ENCODE measurements at places on chromosomes 1 and 21.

- DNase-seq, result no peak
Measured at GRCh38 chr1:59007429-59007819, 223.6 kb upstream of the JUN start.

DNA sequence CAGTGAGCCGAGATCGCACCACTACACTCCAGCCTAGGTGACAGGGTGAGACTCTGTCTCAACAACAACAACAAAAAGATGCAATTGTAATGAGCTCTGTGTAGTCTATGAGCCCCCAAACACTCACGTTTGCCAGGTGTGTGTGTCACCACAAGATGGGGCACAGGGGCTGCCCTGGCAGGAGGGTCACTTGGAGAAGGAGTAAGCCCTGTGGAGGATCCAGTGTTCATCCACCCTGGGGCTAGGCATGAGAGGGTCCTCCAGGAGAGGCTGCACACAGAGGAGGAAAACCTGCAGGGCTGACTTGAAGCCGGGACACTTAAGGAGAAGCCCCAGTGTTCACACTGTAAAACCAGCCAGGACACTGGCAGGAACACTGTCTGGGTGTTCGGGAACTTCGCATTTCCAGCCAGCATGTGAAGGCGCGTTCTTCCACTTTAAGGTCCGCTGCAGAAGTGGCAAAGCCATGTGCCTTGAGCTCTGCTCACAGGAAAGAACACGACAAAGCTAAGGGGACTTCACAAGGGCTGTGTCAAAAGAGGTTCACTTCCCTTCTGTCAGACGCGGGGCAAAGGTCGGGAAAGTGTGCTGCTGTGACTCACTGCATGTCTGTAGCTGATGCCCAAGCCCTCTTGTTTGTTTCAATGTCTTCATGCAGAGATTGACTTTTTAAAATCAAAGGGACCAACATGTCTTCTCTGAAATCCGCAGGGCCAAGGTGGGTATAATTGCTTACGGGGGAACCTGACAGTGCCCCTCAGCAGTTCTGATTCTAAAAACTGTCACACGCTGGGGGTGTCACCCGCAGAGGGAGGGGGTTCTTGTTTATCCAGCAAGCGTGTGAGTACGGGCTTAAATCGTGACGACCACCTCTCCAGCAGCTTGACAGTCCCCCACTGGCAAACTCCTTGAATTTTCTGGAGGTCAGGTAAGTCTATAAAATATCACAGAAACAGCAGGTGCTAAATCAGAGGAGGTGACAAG is 102.8 kb downstream of the RIPK4 start:
- no peak for DNase-seq

GRCh38 chr1:229064320-229065168 is 206.4 kb upstream of the RAB4A start:
- DNase-seq, result peak; percentile 17

- no peak for DNase-seq
Measured at GRCh38 chr1:11559591-11559970, 80.6 kb downstream of the DISP3 start.

GRCh38 chr1:164858096-164858632 is 299.2 kb downstream of the PBX1 start:
- peak; percentile 13 for DNase-seq

- no peak for DNase-seq
Measured at GRCh38 chr1:203380420-203381150, 29.7 kb upstream of the FMOD start.

DNA sequence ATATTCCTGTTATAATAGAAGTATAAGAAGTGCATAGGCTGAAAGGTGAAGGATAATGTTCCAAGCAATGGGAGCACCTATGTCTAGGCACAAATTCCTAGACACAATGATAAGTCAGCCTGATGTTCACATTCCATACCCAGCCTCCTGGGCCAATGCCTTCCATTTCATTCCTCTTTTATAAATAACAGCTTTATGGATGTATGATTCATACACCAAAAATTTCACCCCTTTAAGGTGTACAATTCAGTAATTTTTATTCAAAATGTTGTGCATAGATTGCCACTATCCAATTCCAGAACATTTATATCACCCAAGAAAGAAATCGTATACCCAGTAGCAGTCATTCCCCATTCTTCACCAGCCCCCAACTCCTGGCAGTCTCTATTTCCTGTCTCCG is 118.8 kb downstream of the BRINP2 start:
- DNase-seq, result no peak

- DNase-seq, result no peak
Measured at GRCh38 chr1:238119060-238119459, 228.3 kb upstream of the ZP4 start.

DNA sequence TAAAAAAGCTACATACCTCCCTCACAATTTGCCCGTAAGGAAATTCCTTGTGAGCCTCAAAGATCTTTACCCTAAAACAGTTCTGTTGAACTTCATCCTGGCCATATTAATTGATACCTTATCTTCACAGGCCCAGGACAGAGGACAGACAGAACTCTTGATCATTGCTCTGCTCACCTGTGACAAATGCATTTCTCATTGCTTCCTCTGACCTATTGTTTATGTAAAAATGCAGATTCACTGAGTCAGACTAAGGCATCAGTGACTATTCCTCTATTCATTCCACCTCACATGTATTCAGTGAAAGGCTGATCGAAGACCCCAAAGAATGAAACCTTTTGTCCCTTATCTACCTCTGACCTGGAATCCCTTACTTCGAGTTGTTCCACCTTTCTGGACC is 61.0 kb downstream of the BACH1 start:
- no peak for DNase-seq

DNA sequence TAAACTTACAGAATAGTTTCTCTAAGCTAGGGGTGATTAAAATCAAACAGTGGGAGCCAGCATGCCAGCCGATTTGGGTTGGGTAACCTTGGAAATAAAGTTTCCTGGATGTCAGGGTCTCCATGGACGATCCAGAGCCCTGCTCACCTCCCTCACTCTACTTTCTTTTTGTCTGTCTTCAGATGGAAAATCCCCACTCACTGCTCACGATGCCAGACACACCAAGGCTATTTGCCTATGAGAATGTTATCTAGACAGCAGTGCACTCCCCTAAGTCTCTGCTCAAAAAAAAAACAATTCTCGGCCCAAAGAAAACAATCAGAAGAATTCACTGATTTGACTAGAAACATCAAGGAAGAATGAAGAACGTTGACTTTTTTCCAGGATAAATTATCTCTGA is 13.9 kb downstream of the SLAMF7 start:
- no peak for DNase-seq

- DNase-seq, result no peak
Measured at GRCh38 chr21:34223376-34223775, 140.4 kb upstream of the KCNE2 start.

DNA sequence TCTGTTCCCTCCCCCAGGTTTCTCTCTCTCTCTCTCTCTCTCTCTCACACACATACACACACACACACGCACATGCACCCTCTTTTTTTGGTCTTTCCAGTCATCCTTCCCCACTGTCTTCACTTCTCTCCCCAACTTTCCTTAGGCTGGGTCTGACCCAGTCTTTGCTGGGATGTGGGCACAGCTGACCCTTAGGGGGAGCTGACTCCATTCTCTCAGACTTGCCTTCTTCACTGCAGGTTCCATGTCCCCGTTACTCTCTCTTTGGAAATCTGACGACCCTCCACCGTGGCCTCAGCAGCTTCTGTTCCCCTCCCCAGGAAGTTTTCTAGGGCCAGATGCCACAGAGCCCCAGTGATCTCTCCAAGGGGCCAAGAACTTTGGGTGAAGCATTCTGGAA is 2.1 kb downstream of the DISP3 start:
- no peak for DNase-seq

- peak; percentile 99 for DNase-seq
Measured at GRCh38 chr1:150561254-150561973, 12.2 kb downstream of the ADAMTSL4 start.

DNA sequence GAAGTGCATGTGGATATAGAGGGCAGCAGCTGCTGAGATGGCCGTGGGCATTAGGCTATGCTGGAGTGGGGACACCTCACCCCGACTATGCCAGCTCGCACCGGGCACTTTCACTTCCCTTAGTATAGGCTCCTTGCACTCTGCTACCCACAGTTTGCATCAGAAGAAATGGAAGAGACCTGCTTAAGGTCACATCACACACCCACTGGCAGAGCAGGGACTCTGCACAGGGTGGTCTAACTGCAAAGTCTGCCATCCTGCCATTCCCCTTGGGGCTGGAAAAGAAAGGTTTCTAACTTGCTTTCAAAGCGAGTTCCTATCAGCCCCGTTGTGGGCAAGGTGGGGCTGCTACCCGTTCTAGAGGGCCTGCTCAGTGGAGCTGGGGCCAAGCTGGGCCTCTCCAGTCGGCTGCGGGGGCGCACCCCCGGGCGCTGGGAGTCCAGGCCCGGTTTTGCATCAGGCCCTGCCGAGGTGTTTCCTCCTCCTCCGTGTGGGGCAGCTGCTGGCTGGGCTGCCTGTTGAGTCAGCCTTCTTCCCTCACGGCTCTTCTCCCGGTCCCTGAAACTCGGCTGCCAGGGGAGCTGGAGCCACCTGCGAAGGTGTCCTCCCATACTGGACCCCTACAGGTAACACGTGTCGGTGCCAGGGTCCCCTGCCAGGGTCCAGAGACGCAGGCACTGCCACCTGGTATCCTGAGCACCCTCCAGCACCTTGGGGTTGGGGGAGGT is at the start of gene SYTL1:
Gene SYTL1 (plus strand): TSS at position 498 of the 728 bp plus-strand sequence. CDS start 3,313 bp downstream, outside the sequence.
- peak; percentile 44 for DNase-seq

GRCh38 chr1:204196068-204196795 is at the start of gene KISS1:
Gene KISS1, minus strand, starts transcription at chr1:204196491. Its CDS starts 3,615 bp downstream, at chr1:204192876.
- no peak for DNase-seq

DNA sequence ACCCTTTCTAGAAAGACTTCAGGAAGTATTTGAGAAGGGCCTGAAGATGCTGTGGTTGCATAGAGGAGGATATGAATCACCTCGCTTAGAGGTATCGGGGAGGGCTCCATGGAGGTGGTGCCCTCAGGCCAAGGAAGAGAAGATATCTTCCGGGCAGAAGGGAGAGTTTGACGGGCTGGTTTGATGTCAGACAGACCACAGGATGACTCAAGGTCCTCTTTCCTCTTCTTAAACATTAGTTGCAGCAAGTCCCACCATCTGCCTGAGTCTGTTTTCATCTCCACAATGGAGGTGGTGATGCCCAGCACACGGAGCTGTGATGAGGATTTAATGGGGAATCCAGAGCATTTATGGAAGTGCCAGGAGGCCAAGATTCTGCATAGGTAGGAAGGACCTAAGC is 25.1 kb upstream of the RUNX3 start:
- peak; percentile 8 for DNase-seq

DNA sequence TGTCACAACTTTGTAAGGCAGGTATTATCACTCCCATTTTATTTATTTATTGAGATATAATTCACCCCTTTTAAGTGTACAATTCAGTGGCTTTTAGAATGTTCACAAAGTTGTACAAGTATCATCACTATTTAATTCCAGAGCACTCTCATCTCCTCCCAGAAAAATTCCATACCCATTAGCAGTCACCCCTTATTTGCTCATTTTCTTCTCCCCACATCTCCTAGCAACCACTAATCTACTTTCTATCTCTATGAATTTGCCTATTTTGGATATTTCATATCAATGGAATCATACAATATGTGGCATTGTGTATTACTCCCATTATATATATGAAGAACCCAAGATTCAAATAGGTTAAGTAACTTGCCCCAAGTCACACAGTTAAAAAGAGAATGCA is 7.0 kb downstream of the DSTYK start:
- DNase-seq, result peak; percentile 34

GRCh38 chr21:26845066-26845758 is at the start of gene ADAMTS1:
Gene ADAMTS1, minus strand, starts transcription at chr21:26845409. Its CDS starts 455 bp downstream, at chr21:26844954.
- peak; percentile 96 for DNase-seq

- no peak for DNase-seq
Measured at GRCh38 chr1:46575300-46575699, 23.9 kb upstream of the KNCN start.

- no peak for DNase-seq
Measured at GRCh38 chr1:246364415-246364941, 142.6 kb downstream of the SMYD3 start.

GRCh38 chr1:158686111-158687009 is at the start of gene SPTA1:
Gene SPTA1, minus strand, starts transcription at chr1:158686715. Its CDS starts 198 bp downstream, at chr1:158686517.
- DNase-seq, result peak; percentile 37

DNA sequence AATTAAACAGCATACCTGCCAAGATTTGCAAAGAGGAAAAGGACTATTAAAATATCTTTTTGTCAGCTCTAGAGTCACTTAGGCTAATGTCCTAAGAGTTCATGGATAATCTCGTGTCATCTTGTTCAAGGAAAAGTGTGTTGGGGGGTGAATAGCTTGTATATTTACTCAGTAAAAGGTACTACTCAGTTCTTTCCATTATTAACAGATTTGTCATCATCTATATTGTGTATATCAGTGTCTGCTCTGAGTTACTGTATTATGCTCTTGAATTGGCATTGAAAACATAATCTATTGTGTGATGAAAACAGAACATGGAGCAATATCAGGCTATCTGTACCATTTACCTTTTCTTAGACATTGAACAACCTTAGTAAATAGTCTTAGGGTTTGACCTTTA is 41.9 kb downstream of the SMG7 start:
- DNase-seq, result no peak

DNA sequence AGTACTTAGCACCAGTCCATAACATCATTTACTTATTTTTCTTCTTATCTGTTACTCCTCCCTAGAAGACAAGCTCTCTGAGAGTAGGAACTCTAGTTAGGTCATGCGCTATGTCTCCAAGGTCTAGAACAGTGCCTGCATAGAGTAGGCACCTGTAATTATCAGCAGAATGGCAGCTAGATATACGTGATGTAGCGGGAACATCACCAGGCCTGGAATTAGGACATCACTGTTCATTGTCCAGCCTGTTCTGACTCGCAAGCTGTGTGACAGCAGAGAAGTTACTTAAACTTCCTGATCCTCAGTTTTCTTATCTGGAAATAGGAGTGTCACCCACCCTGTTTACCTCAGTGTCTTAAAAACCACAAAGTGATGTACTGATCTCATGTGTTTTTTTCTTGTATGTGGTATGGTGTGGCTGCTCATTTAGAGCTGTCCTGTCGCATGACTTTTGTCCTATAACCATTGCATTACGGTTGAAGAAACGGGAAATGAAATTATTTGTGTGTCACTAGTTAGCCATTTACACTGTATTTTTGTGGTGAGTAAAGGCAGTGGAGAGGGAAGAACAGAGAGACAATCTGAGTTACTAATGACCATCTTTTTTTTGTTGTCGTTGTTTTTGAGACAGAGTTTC is 37.1 kb upstream of the EXO1 start:
- no peak for DNase-seq

DNA sequence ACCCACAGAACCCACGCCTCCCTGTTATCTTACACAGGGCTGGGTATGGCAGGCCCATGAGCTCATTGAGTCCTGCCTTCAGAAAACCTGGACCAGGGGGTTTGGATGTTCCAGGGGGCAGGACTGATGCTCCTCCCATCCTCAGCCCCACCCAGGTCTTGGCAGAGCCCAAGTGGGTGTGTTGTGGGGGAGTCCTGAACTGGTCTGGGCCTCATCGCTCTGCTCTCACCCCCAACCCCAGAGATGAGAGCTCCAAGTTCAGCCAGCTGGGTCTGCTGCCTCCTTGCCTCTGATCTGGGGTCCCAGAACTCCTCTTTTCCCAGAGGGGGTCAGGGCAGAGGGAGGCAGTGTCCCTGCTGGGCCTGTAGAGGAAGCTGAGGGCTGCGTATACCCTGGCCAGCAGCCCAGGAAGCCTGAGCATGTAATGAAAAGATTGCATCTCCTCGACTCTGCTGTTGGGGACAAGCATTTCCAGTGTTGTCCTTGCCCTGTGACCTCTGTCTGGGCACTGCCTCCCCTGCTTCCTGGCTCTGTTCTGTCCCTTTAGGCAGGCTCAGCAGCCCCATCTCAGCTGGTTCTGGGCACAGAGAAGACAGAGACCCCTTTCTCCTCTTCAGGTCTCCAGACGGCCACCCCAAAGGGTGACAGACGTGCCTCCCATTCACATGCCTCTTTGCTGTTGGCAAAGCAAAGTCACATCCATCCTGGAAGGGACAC is 54.7 kb upstream of the EPS8L3 start:
- DNase-seq, result no peak
